ENCODE measurements at places on chromosomes 7 and 10. TPM values are rescaled to one million over a fixed set of nuclear protein-coding genes. Genes with fewer than 3 reads are reported as not detected.

DNA sequence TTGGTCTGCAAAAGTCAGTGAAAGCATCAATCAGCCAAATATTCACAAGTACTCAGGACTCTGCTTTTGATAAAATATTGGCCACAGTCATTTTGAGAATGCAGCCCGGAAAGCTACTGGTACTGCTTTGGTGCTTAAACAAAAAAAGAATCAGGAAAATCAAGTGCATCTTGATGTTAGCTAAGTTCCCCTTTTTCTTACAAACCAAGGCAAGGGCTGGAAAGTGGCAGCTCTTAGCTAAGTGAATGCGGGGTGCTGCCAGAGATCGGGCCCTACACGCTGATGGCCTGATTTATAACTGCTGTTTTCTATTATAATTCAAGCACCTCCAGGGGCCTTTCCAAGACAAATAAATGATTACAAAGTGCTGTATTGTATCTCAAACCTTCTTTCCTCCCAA is 136.8 kb upstream of the MGMT start:
- DNase-seq, result no peak

DNA sequence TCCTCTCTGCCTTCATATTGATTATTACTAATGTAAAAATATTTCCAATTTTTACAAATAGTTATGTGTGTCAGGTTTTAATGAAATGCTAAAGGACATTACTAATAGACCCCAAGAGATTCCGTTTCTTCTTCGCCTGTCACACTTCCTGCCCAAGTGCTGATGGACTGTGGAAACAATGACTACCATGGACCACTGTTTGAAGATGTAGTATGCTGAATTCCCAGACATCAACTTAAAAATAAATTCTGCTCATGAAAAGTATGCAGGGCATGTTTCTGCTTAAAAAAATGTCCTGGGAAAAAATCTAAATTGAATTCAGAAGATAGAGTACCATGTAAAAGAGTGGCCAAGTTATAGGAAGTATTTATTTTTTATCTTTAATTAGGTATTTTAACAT is 52.1 kb downstream of the ST7 start:
- no peak for DNase-seq

GRCh38 chr7:29484280-29484679 is 79.4 kb upstream of the PRR15 start:
- no peak for DNase-seq

Gene WNT16
- polyA plus RNA-seq, result not detected

Gene MMP21
- polyA plus RNA-seq, result not detected

Gene GPR26
- polyA plus RNA-seq, result not detected

Gene GRIFIN
- not detected for polyA plus RNA-seq

Data from naive thymus-derived CD4-positive, alpha-beta T cell (primary cell).